ENCODE measurements at places on chromosomes 7 and 10.

DNA sequence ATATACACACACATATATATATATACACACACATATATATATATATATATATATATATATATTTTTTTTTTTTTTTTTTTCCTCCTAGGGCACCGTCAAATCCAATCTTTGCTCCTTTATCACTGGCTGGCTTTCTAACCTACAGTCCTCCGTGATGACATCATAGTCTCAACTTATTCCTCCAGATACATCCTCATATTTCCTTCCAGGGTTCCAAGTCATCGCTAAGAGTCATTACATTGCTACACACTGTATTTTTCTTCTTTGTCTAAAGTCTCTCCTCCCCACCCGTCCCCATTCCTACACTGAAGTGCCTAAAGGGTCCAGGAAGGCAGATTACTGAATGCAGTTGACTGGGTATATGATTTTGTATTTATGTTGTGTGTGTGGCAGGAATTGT is 1.1 kb upstream of the FAM200A start:
- DNase-seq, result no peak

DNA sequence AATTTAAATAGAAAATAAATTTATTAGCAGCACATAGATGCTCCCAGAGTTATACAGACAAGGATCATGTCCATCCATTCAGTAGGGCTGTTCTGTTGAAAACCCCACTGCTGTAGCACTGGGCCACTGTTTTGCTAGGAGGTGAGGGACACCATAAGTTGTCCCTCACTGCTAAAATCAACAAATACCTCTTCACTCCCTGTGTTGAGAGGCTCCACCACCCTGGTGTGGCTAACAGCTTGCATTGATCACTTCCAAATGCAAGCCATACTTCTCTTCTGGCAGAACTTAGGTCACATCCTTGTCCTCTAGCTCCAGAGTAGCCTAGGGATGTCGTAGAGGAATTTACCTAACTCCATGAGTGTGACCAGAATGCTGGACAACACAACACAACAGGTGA is 55.4 kb downstream of the MDFIC start:
- DNase-seq, result no peak

DNA sequence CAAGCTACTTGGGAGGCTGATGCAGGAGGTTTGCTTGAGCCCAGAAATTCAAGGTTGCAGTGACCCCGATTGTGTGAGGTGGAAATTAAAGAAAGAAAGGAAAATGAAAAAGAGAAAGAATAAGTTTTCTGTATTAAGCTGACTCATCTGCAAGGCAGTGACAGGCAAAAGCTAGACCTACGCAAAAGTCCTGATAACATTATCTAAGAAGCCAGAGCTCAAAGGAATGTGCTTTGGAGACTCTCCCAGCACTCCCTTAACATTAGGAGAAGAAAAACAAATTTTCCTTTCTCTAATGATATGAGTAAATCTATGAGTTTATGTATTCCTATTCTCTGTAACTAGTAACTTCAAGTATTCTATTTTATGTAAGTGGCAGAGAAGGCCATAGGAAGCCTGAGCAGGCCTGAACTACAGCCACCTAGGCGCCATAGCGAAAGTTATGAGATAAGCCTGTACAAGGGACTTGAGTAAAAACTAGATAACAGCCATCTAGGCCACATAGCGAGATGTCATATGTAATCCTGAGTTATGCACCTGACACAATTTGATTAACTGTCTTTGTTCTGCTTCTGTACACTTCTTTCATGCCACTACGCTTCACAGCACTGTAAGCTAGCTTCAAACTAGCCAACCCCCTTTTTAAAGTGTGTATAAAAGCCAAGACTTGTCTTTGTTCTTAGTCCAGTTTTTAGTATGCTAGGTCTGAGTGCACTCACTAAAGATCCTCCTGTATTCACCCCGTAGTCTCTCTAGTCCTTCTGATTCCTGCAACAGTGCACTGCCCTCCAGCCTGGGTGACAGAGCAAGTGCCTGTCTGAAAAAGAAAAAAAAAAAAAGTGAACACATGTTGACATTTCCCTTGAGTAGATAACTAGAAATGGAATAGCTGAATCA is 9.4 kb upstream of the ZWINT start:
- DNase-seq, result no peak

DNA sequence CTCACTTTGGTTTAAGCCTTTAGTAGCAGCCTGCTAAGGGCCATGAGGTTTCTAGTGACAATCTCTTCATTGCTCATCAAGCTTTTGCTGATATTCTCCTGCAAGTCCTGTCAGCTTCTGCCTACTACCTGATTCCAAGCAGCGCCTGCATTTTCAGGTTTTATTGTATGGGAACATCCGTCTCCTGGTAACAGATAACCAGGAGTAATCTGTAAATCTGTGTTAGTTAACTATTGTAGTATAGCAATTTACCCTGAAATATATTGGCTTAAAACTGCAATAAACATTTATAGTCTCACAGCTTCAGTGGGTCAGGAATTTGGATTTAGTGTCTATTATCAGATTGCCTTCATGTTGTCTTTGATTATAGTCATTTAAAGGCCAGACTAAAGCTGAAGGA is 94.0 kb downstream of the MLLT10 start:
- DNase-seq, result no peak

DNA sequence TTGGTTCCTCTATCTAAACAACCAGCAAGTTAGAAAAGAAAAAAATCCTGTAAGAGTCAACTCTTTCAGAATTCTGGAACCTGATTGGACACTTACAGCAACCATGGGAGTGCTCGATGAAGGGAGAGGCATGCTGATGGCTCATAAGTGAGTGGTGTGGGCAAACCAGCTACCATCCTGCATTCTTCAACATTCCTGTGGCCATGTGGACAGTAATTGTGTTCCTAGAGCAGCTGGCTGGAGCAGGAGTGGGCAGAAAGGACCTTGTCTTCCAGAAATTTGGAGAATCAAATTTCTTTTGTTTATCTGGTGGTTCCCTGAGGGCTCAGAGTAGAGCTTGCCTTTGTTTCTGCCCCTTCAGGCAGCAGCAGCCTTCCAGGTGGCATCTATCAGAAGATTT is 22.5 kb upstream of the MYL7 start:
- no peak for DNase-seq

- DNase-seq, result no peak
Measured at GRCh38 chr10:132483394-132483793, 54.2 kb upstream of the INPP5A start.

DNA sequence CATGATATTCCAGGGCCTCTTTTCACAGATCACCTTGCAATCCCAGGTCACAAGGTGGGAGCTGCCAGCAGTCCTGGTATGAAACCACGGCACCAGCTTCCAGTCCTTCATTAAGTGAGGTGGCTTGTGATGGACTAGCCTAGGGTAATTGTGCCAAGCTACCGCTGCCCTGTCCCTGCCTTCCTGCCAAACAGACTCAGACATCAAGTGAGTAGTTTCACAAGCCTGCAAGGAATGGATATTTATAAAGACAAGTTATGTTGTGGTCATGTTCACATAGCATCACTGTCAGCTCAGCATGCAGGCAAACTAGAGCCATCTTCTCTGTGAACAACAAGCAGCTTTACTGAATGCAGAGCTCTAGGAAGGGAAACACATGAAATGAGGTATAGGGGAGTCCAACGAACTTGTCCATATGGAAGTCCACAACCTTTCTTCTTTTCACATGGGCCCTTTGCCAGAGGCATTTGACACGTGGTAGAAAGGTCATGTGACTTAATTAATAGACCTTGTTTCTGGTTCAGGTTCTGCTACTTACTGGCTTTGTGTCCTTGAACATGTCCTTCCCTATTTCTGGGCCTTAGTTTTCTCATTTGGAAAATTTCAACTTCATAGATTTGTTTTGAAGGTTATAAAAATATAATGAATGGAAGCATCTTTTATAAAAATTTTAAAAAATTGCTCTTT is 1061.2 kb downstream of the KCNMA1 start:
- no peak for DNase-seq

- no peak for DNase-seq
Measured at GRCh38 chr7:88775838-88776237, 16.3 kb downstream of the ZNF804B start.

- DNase-seq, result no peak
Measured at GRCh38 chr10:70540089-70540788, 61.7 kb downstream of the PALD1 start.

DNA sequence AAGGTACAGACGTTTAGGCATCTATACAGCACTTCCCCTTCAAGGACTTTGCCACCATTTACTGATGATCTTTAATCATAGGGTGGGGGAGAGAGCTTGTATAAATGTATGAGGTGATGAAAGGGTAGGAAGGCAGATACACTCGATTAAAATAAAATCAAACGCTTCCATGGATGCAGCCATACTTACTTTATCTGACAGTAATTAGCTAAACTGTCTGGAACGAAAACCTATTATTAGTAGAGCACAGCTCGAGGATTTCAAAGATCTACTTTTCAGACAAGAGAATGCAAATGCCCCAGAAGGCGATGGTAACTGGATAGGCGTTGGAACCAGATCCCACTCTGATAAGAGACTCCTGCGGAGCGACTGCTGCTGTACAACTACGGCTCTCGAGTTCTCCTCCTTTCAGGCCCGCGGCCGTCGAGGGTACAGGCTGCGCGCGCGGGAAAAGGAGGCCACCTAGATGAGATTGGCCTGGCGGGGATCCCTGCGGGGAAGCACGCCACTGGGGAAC is 3.1 kb upstream of the NKX2-3 start:
- DNase-seq, result no peak

GRCh38 chr7:25329815-25330214 is 101.5 kb upstream of the NPVF start:
- no peak for DNase-seq

DNA sequence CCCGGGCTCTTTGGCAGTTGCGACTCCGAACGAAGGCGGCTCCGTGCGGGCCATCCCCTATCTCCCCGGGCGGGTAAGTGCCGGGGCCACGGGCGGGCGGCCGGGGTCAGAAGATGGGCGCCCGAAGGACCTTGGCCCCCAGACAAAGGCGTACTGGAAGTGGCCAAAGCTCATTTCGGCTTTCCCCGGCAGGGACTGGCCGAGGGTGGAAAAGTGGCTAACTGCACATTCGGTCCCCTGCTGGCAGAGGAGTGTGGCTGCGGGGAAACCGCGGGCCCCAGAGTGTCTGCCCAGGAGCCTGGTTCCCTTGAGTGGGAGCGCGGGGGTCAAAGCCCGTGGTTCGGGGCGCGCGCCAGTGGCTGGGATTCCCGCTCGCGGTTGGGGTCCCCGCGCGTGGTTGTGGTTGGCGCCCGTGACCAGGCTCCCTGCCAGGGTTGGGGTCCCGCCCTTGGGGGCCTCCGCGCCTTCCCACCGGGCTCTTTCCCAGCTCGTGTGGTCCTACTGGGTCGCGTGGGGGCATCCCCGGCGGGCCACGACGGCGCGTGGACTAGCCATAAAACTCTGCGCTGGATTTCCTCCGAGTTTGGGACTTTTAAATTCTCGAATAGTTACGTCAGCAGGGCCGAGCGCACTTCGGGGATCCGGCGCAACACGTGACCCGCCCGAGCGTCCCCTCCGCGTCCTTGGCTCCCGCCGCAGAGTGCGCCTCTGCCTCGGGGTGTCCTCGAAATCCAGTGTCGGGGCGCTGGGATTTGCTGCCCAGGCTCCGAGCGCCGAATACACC is 124.4 kb downstream of the TACC2 start:
- peak; percentile 22 for DNase-seq

DNA sequence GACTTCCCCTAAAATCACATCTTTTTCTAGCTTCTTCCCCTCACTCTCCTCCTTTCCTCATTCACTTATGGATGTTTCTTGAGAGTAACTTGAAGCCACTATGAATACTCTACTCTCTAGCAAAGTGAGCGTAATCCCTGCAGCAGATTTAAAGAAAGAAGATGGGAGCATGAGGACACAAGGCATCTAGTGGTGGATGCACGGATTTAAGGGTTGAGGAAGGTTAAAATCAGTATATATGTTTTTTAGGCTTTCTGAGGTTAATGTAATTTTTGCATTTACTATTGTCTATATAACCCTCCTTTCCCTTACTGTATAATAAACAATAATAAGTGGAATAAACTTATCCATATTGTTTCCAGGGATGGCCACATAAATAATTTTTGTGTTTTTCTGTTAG is 495.2 kb upstream of the TPK1 start:
- DNase-seq, result no peak

DNA sequence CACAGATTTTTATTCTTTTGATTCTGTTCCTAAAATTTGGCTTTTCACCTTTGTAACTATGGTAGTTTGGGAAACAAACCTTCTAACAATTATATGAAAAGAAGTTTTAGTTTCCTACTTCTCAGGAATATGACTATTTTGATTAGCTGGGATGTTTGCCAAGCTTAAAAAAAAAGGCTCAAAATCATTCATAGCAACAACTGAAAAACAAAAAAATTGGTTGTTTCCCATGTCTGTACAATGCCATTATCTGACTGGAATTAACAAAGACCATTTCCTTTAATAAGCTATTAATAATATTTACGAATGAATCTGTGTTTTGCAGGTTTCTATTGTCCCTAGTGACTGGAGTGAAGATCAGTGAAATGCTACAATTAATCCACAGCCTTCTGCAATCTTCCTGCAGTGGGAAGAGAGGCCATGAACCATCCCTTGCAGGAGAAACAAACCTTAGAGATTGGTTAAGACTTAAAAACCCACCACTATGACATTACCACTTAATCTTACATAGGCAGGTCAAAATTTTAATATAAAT is 4.2 kb downstream of the PURB start:
- no peak for DNase-seq

- no peak for DNase-seq
Measured at GRCh38 chr10:8245131-8245813, 190.8 kb downstream of the GATA3 start.

DNA sequence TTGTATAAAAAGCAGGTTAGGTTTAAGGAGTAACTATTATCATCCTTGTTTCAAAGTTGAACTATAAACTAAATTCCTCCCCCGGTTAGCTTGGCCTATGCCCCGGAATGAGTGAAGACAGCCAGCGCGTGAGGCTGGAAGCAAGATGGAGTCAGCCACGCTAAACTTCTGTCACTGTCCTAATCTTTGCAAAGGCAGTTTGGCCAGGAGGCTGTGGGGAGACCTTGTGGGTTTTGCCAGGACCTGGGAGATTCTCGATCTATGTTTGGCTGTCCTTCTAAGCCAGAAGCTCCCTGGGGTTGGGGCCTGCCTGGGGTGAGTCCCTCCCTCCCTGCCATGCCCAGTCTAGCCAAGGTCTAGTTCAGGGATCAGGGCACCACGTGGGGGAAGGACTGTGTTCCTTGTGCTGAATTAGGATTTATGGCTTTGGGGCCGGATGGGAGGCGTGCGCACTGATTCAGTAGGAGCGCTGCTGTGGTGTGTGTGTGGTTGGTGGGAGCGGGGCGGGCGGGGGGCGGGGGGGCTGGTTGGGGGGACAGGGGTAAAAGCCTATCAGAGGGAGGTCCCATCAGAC is 871 bp upstream of the GTF2IRD1 start:
- DNase-seq, result no peak

DNA sequence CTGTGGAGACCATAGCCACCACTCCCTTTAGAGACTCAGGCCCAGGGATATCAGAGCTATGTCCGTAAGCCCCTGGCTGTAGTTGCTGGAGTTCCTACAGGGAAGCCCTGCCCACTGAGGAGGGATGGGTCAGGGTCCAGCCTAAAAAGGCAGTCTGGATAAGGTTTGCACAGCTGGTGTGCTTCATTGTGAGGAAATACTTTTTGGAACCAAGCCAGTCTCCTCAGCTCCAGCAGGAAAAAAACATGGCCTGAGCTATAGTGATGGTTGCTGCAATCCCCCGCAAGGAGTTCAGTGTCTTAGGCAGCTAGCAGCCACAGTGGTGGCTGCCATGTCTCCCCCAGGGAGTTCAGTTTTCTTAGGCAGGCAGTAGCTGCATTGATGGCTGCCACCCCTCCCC is 52.6 kb upstream of the CYP2C8 start:
- DNase-seq, result no peak

- no peak for DNase-seq
Measured at GRCh38 chr10:79098596-79099015, 29.8 kb downstream of the ZMIZ1 start.

Data from amygdala (tissue), 56 donors.